Fibroblast of lung (primary cell): ENCODE measurements at places on chromosomes 7 and 10. TPM values are rescaled to one million over a fixed set of nuclear protein-coding genes. Genes with fewer than 3 reads are reported as not detected.

DNA sequence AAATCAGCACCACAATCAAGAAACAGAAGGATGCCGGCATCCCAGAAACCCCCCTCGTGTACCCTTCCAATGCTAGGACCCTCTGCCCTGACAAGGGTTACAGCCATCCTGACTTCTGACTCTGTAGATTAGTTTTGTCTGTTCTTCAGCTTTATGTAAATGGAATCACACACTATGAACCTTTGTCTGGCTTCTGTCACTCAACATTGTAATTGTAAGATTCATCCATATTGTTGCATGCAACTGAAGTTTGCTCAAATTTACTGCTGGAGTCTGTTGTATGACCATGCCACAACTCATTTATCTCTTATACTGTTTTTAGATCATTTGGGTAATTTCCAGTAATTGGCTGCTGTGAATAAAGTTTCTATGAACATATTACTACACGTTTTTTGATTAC lies 8.4 kb downstream of the IKZF5 start:
- no peak for DNase-seq

GRCh38 chr10:106044503-106044902 lies 1120.0 kb downstream of the SORCS1 start:
- no peak for DNase-seq

DNA sequence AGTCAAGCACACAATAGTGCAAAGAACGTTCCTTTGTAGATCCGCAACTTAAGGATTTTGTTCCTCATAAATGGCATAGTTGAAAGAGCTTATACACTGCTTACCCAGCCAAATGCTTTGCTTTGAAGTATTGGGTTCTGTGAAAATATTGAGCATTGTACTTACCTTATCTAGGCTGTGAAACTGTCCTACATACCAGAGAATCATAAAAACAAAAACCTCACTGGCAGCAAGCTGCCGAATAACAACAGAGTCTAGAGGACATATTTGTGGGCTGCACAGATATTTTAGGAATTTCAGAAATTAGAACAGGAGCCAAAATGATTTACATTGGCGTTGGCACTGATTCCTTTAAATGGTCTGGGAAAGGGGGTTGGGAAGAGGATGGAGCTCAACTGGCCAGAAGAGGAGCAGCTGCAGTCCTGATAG lies 174.8 kb downstream of the RTKN2 start:
- peak; percentile 94 for DNase-seq

GRCh38 chr7:132609222-132609621 lies 33.0 kb upstream of the PLXNA4 start:
- no peak for DNase-seq

GRCh38 chr7:93823621-93824020 lies 66.9 kb downstream of the TFPI2 start:
- no peak for DNase-seq

DNA sequence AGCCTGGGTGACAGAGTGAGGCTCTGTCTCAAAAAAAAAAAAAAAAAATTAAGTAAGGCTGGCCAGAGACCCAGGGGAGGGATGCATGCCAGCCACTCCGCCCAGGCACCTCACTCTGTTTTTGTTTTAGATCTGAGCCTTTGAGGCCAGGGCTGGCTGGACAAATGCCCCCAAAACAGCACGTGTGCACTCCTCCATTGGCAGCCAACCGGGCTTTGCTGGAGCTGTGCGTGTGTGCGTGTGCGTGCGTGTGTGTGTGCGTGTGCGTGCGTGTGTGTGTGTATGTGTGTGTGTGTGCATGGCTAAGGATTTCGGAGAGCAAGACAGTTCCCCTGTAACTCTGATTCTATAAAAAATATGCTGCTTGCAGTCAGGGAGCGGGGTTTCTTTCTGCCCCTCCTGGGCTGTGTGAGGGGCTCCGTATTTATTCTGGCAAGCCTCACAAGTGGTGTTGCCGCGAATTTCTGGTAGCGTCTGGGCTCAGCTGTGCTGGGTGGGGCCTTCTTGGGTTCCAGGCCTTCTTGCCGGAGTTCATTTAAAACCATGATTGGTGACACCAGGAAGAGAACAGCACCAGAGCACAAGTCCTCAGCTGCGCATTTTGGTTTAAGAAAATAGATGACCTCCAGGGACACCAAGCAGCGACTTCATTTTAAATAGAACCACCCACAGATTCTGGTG lies 28.1 kb upstream of the UNCX start:
- no peak for DNase-seq

Gene NPSR1
- not detected in 2 replicates for polyA plus RNA-seq

Gene LRRC4
- 0.20 and 0.96 TPM in 2 replicates for polyA plus RNA-seq

Gene SORCS1
- 0.01 TPM in 2 replicates for polyA plus RNA-seq

Gene CLEC5A
- polyA plus RNA-seq, result not detected in 2 replicates
